H4 (cell line): ENCODE measurements at places on chromosomes 7 and 10. TPM values are rescaled to one million over a fixed set of nuclear protein-coding genes. Genes with fewer than 3 reads are reported as not detected.

The GIMAP7 gene
- not detected in 2 replicates for total RNA-seq

The AKR1D1 gene
- total RNA-seq: not detected in 2 replicates

The CREB5 gene
- total RNA-seq: 8.0 and 13.7 TPM in 2 replicates

The PIP4K2A gene
- total RNA-seq: 10.8 and 28.5 TPM in 2 replicates

The LHFPL3 gene
- total RNA-seq: 0.43 TPM in 1 of 2 replicates, not detected in the other

The BEND7 gene
- 3.8 and 8.1 TPM in 2 replicates for total RNA-seq

The TAS2R5 gene
- total RNA-seq: not detected in 2 replicates

The ADRB1 gene
- total RNA-seq: 1.1 and 1.9 TPM in 2 replicates

The UNCX gene
- not detected in 2 replicates for total RNA-seq

The ENKUR gene
- total RNA-seq: not detected in 2 replicates

The TWIST1 gene
- 29.1 and 40.1 TPM in 2 replicates for total RNA-seq

The TMEM273 gene
- 0.48 and 5.2 TPM in 2 replicates for total RNA-seq

The MBL2 gene
- total RNA-seq: not detected in 2 replicates

- no peak for DNase-seq
Measured at GRCh38 chr10:101780187-101780817, 2.9 kb downstream of the NPM3 start.

- DNase-seq: no peak
Measured at GRCh38 chr7:116955801-116956476, 2.6 kb downstream of the ST7 start.

- no peak for DNase-seq
Measured at GRCh38 chr7:115066634-115067033, 144.7 kb downstream of the MDFIC start.

DNA sequence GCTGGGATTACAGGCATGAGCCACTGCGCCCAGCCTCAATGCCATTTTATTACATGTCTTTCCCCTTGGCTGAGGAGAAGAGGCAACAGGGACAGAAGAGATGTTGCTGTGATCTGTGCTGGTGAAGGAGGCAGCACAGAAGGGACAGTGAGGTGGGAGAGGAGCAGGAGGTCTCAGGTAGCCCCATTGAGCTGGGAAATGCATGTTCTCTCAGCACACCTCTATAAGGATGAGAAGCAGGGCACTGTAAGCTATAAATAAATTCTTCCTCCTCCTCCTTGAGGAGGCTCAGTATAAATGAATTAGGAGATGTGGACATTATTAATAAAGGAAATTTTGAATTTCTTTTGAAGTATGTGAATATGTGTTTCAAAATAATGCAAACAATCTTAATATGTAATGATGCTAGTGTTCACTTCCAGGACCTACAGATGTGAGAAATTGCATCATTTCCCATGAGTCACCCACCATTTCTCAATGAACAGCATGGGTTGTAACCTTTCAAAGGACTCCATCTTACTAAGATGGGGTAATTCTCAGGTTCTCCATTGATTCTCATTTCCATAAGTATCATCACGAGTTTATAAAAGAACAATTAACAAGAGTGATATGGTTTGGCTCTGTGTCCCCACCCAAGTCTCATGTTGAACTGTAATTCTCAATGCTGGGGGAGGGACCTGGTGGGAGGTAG, 88.9 kb upstream of the ODAD2 start:
- peak; percentile 53 for DNase-seq

DNA sequence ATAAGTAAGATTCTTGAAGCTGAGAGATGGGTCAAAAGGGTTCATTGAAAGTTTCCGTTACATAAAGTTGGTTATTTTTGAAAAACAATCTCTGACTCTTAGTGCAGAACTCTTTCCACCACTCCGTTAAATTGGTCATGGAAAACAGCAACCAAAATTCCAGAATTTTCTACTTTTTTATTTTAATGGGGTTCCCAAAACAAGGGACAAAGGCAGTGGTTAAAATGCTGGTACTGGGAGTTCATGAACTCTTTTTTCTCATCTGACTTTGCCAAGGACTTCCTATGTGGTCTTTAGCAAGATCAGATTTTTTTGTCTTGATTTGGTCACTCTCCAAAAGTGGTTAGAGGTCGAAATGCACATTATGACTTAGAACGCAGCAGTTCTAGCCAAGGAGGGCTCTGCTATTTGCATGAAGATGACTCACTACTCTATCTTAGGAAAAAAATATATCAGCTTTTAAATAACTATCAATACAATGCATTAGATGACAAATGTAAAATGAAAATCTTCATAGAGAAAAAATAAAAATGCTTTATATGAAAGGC, 145.7 kb downstream of the REEP3 start:
- peak; percentile 80 for DNase-seq

DNA sequence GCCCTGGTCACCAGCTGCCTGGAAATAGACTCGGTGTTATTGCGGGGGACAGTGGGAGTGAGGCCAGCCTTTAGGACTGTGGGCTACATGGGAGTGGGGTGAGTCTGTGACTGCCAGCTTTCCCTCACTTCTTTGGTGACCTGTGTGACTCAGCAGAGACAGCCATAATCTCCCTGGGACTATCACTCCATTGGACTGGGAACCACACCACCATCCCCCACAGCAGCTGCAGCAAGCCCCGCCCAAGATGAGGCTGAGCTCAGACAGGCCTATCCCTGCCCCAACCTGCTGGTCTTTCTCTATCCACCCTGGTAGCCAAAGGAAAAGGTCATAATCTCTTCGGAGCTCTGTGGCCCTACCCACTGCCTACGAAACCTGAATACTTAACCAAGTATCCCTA, 263.2 kb downstream of the FZD1 start:
- DNase-seq: no peak

- DNase-seq: no peak
Measured at GRCh38 chr7:158664406-158664805, 40.2 kb downstream of the NCAPG2 start.

- no peak for DNase-seq
Measured at GRCh38 chr10:14740684-14741247, 33.9 kb downstream of the FAM107B start.
